ENCODE measurements at places on chromosomes 4 and X. TPM values are rescaled to one million over a fixed set of nuclear protein-coding genes. Genes with fewer than 3 reads are reported as not detected.

TMEM271 gene
- polyA plus RNA-seq = not detected

PCYT1B gene
- not detected for polyA plus RNA-seq

CENPVL2 gene
- not detected for polyA plus RNA-seq

DCAF4L1 gene
- polyA plus RNA-seq = not detected

- no peak overlapping the region for H3K4me3 ChIP-seq
- H3K27ac ChIP-seq = no peak overlapping the region
- no peaks in the 10 kb centered on the region for H3K27me3 ChIP-seq
- H3K4me1 ChIP-seq = peaks cover 87% of the 10 kb centered on the region
- no peak for DNase-seq
Measured at GRCh38 chr4:142365391-142365790, 480.7 kb downstream of the INPP4B start.

- no peaks in the 10 kb centered on the region for H3K36me3 ChIP-seq
- H3K27me3 ChIP-seq = no peaks in the 10 kb centered on the region
- no peaks in the 10 kb centered on the region for H3K4me1 ChIP-seq
- DNase-seq = no peak
Measured at GRCh38 chrX:130746709-130747342, 156.2 kb downstream of the ENOX2 start.

DNA sequence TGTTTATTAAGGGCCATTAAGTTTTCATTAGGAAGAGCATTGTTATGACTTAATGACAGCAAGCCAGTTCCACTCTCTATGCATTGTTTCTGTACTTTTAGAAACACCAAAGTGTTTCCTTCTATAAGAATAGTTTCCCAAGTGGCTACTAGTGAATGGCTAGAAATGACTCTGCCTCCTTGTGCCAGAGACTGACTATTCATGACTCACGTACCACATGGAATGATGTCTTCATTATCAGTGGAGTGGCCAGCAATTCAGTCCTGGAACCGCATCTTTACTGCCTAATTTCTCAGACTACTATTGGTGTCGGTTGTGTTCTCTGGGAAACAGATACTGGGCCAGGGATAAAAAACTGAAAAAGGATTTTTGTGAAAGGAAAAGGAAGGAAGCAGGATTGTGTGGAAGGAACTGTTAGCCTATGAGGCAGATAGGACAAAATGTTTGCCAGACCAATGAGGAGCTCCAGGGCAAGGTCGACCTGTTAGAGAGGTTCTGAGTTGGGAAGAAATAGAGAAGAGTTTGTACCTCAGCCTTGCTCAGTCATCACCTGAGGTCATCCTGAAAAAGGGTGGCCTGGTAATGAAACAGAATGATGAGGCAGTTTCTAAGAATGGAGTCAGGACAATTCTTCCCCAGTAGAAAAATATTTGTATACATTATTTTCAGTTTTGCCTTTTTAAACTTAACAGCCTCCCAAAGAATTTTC is 218.6 kb downstream of the SPCS3 start:
- H3K27me3 ChIP-seq = no peaks in the 10 kb centered on the region
- no peak overlapping the region for H3K27ac ChIP-seq
- no peaks in the 10 kb centered on the region for H3K36me3 ChIP-seq
- H3K4me3 ChIP-seq = no peak overlapping the region
- no peak for DNase-seq

DNA sequence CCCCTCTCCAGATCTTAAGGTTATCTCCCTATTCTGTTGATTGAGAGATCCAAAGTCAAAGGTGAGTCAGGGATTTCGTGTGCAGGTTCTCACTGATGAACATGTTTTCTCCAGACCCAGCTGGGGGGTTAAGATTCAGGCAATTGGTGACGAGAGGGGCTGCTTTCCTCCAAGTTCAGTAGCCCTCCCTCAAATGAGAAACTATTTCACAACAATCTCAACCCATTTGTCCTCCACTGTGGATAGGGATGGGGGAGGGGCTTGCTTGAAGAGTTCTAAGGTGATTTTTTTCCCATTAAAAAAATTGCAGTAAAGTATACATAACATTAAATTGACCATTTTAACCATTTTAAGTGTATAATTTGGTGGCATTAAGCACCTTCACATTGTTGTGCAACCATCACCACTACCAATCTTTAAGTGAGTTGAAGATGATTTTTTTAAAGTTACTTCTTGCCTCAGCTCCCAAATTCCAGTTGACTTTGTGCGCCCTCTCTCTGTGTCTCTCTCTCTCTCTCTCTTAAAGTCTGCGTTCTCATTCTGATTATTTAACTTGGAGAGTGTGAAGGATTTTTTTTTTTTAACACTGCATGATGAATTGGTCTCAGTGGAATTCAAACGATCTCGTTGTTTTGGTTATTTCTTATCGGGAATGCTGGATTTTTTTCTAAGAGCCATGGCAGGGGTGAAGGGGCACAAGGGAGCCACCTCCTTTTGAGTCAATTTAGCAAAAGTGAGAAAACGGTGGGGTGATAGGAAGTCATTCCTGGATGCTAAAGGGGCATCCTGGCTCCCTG is 175.9 kb downstream of the SHROOM3 start:
- H3K4me3 ChIP-seq = no peak overlapping the region
- DNase-seq = no peak
- H3K4me1 ChIP-seq = no peaks in the 10 kb centered on the region
- no peak overlapping the region for H3K27ac ChIP-seq

- no peaks in the 10 kb centered on the region for H3K4me1 ChIP-seq
- no peak for DNase-seq
- H3K27me3 ChIP-seq = no peaks in the 10 kb centered on the region
- no peak overlapping the region for H3K4me3 ChIP-seq
- H3K27ac ChIP-seq = no peak overlapping the region
Measured at GRCh38 chrX:100662170-100662569, 18.2 kb downstream of the SRPX2 start.

- H3K27me3 ChIP-seq = no peaks in the 10 kb centered on the region
- DNase-seq = no peak
- no peaks in the 10 kb centered on the region for H3K4me1 ChIP-seq
- no peaks in the 10 kb centered on the region for H3K36me3 ChIP-seq
- H3K4me3 ChIP-seq = no peak overlapping the region
Measured at GRCh38 chr4:76341063-76341462, 34.5 kb downstream of the STBD1 start.

GRCh38 chr4:153929675-153930074 is 140.8 kb upstream of the SFRP2 start:
- no peak for DNase-seq
- H3K4me3 ChIP-seq = no peak overlapping the region
- no peaks in the 10 kb centered on the region for H3K4me1 ChIP-seq
- no peak overlapping the region for H3K27ac ChIP-seq
- H3K36me3 ChIP-seq = no peaks in the 10 kb centered on the region

DNA sequence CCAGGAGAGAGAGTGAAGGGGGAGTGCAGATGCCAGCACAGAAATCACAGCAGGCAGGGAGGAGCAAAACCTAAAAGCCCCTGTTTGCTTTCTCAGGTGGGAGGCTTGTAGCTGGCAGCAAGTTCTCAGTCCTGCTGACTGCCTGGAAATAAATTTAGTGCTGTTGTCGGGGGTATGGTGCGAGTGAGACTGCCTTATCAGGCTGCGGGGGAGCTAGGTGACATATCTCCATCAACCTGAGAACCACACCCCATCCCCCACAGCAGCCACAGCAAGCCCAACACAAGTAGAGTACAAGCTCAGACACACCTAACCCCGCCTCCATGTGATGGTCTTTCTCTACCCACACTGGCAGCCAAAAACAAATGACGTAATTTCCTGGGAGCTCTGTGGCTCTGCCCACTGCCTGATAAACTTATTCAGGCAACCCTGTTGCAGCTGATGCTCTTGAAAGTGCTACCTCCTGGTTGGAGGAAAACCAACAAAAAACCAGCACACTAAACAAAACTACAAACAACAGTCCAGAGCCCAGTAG is 953.4 kb upstream of the NDST4 start:
- H3K27ac ChIP-seq = no peak overlapping the region
- no peak for DNase-seq
- H3K4me3 ChIP-seq = no peak overlapping the region
- no peaks in the 10 kb centered on the region for H3K36me3 ChIP-seq
- no peaks in the 10 kb centered on the region for H3K27me3 ChIP-seq

DNA sequence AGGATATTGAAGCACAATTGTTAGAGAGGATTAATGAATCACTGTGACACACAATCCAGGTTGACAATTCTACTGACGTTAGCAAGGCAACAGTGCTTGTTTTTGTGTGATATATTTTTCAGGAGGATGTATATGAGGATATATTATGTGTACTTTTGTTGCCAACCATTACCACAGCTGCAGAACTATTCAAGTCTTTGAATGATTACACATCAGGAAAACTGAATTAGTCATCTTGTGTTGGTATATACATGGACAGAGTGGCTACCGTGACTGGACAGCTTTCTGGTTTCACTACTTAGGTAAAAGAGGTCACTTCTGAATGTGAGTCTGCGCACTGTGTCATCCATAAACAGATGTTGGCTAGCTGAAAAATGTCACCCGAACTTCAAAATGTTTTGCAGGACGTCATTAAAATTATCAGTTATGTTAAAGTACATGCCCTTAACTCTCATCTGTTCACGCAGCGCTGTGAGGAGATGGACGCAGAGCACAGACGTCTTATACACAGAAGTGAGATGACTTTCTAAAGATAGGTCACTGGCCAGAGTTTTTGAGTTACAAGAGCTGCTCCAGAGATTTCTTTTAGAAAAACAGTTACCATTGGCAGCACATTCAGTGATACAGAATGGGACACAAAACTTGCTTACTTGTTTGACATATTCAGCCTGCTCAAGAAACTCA is 69.0 kb downstream of the MRPL1 start:
- no peak overlapping the region for H3K27ac ChIP-seq
- H3K4me3 ChIP-seq = no peak overlapping the region
- H3K27me3 ChIP-seq = no peaks in the 10 kb centered on the region

- H3K27me3 ChIP-seq = no peaks in the 10 kb centered on the region
- H3K36me3 ChIP-seq = no peaks in the 10 kb centered on the region
- no peak overlapping the region for H3K27ac ChIP-seq
- no peak for DNase-seq
- no peaks in the 10 kb centered on the region for H3K4me1 ChIP-seq
Measured at GRCh38 chr4:98527534-98528269, 130.7 kb downstream of the TSPAN5 start.

DNA sequence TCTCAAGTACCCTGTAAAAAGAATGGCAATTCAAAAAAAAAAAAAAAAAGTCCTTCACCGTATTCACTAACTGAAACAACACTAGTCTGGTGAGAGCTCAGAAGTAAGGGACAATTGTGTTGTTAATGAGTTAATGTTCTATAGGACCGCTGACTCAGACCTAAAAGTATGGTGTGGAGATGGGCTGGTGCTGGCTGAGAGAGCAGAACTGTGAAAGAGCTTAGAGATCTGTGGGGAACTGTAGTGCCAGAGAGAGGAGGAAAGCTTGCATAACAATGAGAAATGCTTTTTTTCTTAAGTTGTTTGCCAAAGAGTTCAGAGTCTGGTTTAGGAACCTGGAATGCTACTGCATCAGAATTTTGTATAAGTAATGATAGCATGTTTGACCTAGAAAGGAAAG is 65.1 kb downstream of the LHFPL1 start:
- no peak overlapping the region for H3K4me3 ChIP-seq
- no peaks in the 10 kb centered on the region for H3K4me1 ChIP-seq
- H3K27ac ChIP-seq = no peak overlapping the region
- H3K36me3 ChIP-seq = no peaks in the 10 kb centered on the region
- no peak for DNase-seq
- H3K27me3 ChIP-seq = no peaks in the 10 kb centered on the region

DNA sequence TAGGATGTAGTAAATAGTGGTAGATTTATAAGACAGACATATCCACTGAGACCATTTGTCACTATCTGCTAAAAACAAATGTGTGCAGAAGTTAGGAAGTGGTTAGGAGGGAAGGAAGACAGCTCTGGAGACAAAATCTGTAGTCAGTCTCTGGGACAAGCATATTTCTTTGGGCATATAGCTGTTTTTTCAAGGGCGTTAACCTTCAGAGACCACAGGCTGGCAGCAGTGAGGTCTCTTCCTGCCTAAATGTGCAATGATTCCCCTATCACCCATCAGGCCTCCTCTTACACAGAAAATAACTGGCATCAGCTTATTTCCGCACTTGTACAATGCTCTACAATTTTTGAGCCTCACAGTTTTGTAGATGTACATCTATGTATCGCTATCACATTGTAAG is 6.5 kb downstream of the TMEM150C start:
- DNase-seq = no peak
- H3K27me3 ChIP-seq = peaks cover 5% of the 10 kb centered on the region
- no peaks in the 10 kb centered on the region for H3K4me1 ChIP-seq
- H3K27ac ChIP-seq = no peak overlapping the region

DNA sequence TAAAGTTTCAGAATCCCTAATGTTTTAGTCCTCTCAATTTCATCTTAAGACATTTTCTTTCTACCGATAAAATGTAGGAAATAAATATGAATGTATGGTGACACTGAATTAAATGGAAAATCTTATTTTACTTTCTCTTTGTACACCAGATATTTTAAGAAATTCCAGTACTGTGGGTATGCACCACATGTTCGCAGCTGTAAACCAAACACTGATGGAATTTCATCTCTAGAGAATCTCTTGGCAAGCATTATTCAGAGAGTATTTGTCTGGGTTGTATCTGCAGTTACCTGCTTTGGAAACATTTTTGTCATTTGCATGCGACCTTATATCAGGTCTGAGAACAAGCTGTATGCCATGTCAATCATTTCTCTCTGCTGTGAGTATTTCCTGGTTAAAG is 26.9 kb downstream of the C4orf46 start:
- no peaks in the 10 kb centered on the region for H3K27me3 ChIP-seq
- H3K36me3 ChIP-seq = no peaks in the 10 kb centered on the region
- DNase-seq = no peak
- no peak overlapping the region for H3K4me3 ChIP-seq
- H3K27ac ChIP-seq = no peak overlapping the region

DNA sequence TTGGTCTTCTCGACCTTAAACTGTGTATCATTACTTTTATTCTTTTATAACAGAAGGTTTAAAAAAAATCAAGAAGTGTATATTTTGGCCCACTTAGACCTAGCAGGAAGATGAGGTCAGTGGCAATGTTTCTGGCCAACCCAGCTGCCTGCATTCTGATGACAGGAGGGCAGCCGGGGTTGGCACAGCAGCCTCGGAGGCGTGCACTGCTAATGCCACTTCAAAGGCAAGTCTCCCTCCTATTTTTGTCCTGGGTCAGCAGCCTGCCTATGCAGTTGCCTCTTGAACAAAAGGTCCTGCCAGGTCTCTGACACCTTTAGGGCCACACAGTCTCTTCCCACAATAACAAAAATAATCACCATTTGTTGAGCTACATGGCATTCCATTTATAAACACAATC is 89.4 kb upstream of the MYOZ2 start:
- H3K36me3 ChIP-seq = no peaks in the 10 kb centered on the region
- no peak overlapping the region for H3K27ac ChIP-seq
- no peak overlapping the region for H3K4me3 ChIP-seq

DNA sequence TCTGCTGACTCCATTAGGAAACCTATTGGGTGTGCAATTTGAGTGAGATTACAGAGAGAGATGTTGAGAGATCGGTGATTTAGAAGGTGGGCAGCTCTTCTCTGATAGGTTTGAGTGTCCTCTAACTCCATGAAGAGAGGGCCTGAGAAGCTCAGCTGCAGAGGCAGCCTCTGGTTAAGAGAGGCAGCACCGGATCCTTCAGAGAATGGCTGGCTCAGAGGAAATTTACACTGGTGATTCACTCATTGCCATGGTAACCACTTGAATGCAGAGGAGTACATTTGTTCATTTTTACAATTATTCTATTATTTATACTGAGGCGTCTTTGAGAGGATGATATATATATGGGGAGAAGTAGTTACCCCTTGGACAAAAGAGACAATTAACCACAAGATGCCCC is 171.7 kb downstream of the PDGFRA start:
- no peak overlapping the region for H3K27ac ChIP-seq
- DNase-seq = no peak
- H3K4me1 ChIP-seq = no peaks in the 10 kb centered on the region
- H3K4me3 ChIP-seq = no peak overlapping the region

All from CD4-positive, alpha-beta memory T cell (primary cell).